Fibroblast of skin of right biceps (primary cell): ENCODE measurements at places on chromosomes 3 and 15.
A peak's percentile ranks its signal among the peaks of the same experiment; 100 is the strongest.

DNA sequence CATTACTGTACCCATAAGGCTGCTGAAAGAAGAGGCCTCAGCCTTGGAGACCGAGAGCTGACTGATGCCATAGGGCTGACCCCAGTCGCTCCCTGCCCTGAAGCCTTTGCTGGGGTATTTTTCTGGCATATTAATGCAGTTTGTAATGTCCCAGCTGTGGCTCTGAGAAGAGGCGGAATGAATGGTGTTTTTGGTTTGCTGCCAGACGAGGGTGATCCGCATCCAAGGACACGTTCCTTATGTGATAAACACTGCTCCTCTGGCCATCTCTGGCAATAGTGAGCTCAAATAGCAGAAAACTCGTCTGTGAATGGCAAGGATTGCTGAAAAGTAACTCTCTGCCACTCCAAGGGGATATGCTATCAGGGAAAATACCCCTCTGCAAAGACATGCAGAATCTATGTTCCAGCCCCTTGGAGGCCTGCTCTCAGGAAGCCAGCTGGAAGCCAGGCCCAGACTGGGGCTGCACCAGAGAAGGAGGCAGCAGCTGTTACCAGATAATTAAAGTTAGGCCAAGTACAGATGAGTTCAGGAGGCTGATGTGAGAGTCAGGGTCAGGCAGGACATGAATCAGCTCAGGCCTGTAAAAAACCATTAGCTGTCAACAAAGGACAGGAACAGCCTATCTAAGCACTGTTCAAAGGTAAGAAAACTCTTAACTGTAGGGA, 28.9 kb upstream of the KLHL6 start:
- peak; percentile 28 for DNase-seq

- no peak for DNase-seq
Observed at GRCh38 chr15:67130166-67130565, 64.8 kb downstream of the SMAD3 start.

GRCh38 chr15:91954292-91954691, 100.8 kb downstream of the SLCO3A1 start:
- no peak for DNase-seq

DNA sequence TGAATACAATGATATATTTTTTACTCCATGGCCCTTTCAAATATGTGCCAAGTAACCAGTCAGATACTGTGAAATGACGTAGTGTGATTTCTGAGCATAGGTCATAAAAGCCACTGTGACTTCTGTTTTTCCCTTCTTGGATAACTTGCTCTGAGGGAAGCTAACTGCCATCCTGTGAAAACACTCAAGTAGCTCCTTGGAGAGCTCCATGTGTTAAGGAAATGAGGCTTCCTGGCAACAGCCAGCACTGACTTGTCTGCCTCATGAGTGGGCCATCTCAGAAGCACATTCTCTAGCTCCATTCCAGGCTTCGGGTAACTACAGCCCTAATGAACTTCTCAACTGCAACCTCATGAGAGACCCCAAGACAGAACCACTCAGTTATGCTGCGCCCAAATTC, 9.5 kb upstream of the CCDC80 start:
- peak; percentile 72 for DNase-seq

- DNase-seq: peak; percentile 19
Observed at GRCh38 chr3:195809796-195810454, 1.8 kb downstream of the MUC4 start.

- DNase-seq: no peak
Observed at GRCh38 chr3:46509661-46510187, 11.9 kb downstream of the RTP3 start.

DNA sequence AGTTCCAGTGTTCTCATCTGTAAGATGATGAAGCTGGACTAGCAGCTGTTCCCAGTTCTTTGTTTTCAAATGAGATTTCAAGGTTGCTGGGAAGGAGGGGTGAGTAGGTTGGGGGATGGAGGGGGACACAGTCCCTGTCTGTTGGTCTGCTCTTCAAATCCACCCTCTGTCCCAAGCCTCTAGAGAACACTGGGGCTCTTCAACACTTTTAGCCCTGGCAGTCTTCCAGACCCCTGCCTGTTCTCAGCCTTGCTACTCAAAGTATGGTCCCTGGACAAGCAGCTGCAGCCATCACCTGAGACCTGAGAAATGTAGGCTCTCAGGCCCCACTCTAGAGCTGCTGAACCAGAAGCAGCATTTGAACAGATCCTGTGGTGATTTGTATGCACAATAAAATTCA, 41.3 kb downstream of the NEK11 start:
- no peak for DNase-seq

GRCh38 chr3:190526787-190527762, 13.2 kb downstream of the IL1RAP start:
- peak; percentile 55 for DNase-seq

DNA sequence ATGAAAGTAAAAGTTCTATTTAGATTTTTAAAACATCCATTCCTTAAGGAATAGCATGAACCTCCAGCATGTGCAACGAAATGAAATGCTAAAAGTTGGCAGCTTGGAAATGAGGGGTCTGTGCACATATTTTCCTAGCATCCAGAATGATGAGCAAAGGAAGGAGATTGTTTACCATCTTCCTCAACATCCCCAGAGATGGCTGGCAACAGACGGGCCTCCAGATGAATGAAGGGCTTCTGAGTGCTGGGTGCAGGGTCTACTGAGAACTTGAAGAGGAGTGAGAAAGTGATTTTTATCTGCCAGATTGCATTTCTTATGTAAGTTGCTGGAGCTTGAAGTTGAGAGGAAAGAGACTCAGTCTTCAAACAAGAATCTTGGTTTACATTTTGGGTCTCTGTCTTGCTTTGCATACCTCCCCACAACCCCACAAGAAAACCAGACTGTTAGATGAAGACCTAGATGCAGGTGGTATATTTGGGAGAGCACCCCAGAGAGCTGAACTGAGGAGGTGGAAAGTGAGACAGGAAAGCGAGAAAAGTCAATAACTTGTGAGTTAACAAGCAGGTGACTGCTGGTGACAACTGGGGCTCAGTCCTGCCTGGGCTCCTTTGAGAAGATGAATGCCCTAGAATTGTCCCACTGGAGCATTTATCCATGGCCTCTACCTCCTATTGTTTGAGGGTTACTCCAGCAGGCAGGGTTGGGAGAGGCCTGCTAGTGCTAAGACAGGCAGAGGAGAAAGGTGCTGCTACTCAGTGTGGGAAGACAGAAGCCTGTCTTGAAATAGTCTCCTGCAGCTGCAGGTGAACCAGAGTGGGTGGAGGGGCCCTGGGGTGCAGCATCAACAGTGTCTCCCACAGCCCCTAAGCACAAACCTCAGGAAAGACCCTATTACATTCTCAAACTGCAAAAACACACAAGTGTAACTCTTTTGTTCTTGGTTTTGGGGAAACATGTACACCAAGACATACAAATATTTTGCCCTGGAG, 10.5 kb upstream of the CCK start:
- DNase-seq: no peak

GRCh38 chr15:96774216-96774615, 443.7 kb downstream of the NR2F2 start:
- no peak for DNase-seq

GRCh38 chr15:100029868-100030479, 296.7 kb upstream of the LYSMD4 start:
- DNase-seq: no peak

DNA sequence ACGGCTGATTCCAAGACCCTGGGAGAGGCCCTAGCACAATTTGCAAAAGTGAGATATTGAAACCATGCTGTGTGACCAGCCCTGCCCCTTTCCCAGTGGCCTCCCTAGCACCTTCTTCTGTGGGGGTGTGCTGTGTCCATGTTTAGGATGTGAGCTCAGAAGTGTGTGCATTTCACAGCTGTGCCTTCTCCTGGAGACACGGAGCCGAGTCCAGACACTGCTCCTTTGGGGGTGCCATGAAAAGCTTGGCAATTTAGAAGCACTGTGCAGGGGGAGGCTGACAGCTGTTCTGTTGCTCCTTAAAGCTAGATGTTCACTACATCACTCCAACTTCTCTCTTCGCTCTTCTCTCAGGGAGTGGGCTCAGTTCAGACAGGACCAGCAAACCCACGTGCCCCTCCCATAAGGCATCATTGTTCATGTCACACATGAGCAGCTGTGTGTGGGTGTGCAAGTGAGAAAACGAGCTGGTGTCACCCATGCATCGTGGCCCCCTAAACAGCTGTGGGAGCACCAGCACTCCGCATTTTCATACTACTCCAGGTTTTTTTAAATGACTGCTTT, 492.6 kb downstream of the GABRG3 start:
- DNase-seq: no peak

DNA sequence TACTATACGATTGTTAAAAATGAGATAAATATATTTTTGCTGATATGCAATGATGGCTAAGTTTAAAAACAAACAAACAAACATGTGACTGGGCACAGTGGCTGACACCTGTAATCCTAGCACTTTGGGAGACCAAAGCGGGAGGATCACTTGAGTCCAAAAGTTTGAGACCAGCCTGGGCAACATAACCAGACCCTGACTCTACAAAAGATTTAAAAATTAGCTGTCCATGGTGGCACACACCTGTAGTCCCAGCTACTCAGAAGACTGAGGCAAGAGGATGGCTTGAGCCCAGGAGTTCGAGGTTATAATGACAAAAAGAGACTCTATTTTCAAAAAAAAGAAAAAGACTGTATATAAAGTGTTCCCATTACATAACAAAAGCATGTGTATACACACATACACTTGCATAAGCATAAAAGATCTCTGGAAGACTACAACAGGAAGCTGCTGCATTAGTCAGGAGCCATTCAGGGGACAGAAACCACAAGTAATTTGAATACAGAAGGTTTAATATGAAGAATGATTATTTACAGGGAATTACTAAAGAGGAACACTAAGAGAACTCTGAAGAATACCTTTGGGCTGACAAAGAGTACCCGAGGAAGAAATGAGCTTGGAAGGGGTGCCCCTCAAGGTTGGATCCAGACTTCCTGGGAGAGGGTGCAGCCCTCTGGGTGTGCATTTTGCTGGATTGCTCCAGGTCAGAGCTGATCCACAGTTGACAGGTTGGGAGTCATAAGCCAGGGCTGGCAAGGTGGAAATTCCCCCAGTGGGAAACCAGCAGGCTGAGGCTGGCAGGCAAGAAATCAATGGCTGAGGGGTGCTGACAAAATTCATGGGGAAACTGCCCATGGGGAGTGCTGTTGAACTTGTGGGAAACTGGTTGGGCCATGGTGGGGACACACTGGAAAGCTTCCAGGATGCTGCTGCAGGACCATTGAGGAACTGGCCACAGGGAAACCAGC, 9.3 kb upstream of the TM4SF18 start:
- DNase-seq: peak; percentile 89

DNA sequence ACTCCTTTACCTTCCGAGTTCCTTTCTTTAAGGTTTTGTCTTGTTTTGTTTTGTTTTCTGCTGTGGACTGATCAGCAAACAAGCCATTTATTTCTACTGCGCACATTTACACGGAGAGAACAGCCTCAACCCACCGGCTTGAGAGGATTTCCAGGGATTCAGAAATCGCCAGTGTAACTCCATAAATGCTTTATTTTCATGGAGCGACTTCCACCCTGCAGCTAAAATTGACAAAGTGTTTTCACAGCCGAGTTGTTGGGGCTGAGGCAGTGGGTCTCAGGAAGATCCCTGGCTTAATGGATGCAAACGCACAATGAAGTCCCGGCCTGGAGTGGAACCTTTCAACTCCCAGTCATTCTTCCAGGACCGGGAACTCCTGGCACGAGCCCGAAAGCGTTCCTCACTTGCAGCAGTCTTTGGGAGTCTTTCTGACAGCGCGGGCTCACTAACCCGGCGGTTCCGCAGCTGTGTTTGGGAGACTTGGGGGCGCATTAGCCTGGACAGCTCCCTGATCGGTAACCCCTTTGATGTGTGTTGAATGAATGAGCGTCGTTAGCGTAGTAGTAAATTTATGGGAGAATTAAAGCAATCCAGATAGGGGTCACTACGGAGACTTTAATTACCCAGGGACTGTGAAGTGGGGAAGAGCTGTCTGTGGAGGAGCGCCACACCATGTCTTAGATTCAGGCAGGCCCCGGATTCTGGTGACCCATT, 785 bp upstream of the MYRIP start:
- DNase-seq: no peak

DNA sequence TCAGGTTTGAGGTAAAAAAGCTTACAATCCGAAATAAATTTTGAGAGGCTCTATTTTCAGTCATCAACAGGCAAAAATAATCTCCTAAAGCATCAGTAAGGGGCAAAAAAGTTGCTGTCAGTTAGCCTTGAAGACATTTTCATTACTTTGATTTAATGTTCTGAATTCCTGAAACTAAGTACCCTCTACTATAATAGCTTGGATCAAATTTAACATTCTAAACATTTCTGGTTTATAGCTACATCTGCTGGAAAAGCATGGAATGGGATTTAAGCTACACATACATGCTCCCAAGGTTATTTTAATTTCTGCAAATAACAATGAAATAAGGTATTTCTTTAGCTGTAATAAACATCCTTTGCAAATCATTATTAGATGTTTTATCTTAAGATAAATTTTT, 245.4 kb downstream of the ULK4 start:
- DNase-seq: peak; percentile 29

DNA sequence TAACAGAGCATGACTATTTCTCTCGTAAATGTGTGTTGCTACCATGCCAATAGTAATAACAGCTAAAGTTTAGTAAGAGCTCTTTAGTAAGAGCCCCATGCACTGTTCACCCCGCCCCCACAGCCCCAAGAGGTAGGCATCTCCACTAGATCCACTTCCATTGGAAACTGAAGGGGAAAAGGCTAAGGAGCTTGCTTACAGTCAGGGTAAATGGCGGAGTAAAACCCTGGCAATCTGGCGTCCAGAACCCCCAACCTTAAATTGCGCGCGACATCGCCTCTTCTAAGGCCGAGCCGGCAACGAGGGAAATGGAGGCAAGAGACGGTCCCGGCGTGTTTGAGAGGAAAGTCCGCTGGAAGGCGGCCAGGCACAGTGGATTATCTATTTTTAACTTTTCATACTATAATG, 654 bp upstream of the C3orf38 start:
- DNase-seq: peak; percentile 36

DNA sequence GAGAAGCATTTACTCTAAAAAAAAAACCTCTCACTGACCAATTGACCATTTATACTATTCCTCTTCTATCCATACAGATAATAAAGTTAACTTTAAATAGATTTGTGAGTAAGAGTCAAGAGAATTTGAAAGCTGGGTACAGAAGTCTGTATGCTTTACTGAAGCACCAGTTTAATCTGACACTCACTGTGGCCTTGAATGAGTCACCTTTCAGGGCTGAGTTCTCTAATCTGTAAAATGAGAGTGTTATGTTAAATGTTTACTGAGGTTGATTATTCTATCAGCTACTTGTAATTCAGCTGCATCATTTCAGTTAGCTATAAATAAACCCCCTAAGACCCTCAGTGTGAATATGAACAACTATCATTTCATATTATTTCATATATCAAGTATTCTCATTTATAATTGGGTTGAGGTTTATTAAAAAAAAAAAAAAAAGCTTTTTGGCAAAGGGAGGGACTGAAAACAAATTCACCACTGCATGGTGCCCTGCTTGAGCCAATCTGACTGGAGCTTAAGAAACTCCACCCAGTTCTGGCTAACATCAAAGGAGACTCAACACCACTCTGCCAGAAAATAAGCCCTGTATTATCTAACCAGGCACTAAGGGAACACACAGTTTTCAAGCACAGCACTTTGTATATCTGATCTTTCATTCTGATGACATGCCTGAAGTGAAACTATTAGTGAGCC, 2.8 kb downstream of the MAP4 start:
- DNase-seq: peak; percentile 79
